ENCODE measurements at places on chromosomes 16 and 17.
A peak's percentile ranks its signal among the peaks of the same experiment; 100 is the strongest.

GRCh38 chr16:69150146-69150865 lies 17.9 kb downstream of the UTP4 start:
- DNase-seq: no peak

GRCh38 chr16:49274591-49274990 lies 7.0 kb downstream of the CBLN1 start:
- DNase-seq: no peak

GRCh38 chr17:44779211-44780025 lies 20.6 kb downstream of the ADAM11 start:
- peak; percentile 74 for DNase-seq

DNA sequence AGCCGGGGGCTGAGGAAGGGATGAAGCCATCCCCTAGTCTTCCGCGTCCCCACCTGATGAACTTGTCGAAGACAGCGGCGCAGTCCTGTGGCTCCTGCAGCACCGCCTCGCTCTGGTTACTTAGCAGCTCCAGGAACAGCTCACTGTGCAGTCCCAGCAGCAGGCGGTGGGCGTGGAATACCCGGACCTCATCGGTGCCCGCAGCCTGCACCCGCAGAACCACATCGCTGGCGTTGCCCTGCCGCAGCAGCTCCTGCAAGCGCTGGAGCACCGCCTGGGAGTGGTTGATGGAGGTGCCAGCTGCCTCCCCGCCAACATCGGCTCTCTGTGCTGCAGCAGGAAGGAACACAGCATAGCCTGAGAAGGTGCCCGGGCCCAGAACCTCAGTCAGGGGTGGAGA lies 1.8 kb downstream of the BTBD17 start:
- no peak for DNase-seq

- DNase-seq: no peak
Measured at GRCh38 chr16:25066426-25066746, 45.2 kb upstream of the LCMT1 start.

- DNase-seq: no peak
Measured at GRCh38 chr16:87438611-87438985, 46.5 kb downstream of the MAP1LC3B start.

DNA sequence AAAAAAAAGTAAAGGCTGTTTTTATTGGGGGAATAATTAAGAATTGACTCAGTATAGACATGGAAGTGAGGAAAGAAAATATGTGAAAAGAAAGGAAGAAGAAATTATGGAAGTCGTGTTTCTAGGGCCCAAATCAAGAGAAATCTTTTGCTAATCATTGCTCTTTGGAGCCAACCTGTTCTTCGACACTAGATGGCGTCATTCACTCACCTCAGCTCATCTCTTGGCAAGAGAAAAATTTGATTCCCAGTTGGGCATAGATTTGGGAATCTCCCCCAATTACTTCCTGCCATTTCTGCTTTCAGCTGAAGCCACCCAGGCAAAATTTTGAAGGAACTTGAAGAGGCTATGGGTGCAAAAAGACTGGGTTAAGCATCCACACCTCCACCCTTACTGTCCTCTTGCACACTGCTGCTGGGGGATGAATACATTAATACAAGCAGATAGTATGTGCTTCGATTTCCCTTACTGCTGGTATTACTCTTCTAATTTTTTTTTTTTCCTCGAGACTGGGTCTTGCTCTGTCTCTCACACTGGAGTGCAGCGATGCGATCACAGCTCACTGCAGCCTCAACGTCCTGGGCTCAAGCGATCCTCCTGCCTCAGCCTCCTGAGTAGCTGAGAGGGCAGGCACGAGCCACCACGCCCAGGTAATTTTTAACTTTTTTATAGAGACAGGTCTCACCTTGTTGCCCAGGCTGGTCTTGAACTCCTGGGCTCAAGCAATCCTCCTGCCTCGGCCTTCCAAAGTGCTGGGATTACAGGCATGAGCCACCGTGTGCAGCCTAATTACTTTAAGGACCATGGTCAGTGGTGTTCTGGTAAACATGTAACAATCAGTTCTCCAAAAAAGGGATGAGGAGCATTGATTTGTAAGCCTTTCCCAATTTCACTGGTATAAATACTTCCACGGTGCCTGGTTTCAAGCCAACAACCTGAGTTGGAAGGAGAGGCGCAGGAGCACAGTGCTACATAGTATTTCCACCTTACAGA lies 13.5 kb downstream of the PSMD7 start:
- DNase-seq: no peak

DNA sequence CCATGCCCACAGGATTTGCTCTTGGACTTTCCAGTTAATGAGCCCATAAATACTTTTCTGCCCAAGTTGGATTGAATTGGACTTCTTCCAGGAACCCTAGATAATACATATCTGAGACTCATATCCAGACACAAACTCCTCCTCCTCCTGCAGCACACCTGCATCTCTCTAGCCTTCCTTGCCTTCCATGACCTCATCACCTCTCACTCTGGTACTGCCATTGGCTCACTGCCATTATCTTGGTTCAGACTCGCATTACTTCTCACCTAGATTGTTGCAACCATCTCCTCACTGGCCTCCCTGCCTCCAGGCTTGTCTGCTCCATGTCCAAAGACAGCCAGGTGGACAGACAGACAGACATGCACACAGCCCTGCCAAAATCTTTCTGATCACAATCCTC lies 4.8 kb upstream of the SYT17 start:
- no peak for DNase-seq

DNA sequence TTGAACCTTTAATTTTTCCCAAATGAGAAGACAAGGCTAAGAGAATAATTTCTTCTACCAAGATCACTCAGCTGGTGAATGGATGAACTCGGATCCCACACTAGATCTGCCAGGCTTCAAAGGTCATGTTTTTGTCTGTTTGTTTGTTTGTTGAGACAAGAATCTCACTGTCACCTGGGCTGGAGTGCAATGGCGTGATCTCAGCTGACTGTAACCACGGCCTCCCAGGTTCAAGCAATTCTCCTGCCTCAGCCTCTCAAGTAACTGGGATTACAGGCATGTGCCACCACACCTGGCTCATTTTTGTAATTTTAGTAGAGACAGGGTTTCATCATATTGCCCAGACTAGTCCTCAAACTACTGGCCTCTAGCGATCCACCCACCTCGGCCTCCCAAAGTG lies 6.6 kb downstream of the ZNF19 start:
- DNase-seq: no peak

- peak; percentile 38 for DNase-seq
Measured at GRCh38 chr16:11560701-11561453, 25.8 kb downstream of the LITAF start.

- no peak for DNase-seq
Measured at GRCh38 chr17:74539281-74539820, 6.6 kb downstream of the CD300C start.

DNA sequence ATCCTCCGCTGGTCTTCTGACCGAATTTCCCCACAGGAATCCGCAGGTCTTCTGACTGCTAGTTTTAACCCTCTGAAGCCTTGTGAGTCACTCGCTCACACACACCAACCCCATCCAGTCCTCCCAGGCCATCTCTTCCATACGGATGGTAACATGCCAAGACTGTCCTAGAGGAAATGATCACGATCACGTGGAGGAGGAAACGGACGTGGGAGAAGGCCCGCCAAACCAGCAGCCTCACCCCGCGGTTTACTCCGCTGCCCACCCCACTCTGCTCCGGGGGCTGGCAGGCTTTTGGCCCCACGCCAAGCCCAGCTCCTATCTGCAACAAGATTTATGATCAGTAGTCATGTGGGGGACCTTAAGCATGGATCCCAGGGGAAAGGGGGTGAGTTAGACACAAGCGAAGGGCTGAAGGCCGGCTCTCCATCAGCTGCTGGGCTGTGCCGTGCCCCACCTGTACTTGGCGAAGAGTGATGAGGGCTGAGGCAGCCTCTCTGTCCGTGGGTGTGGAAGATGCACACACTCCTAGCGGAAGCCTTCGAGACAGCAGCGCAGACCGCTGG lies 1.5 kb upstream of the FAAP100 start:
- DNase-seq: no peak

GRCh38 chr17:57859601-57860413 lies 10.0 kb upstream of the MRPS23 start:
- DNase-seq: no peak

DNA sequence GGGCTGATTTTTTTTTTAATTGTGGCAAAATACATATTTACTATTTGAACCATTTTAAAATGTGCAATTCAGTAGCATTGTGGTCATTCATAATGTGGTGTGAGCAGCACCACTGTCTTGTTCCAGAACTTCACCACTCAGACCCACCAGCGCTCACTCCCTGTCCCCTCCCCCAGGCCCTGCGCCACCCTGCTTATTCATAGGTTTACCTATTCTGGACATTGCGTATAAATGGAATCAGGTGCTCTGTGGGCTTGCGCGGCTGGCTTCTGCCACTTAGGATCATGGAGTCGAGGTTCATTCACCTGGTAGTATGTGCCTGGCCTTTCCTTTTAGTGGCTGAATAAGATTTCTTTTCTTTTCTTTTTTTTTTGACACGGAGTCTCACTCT lies 59.4 kb downstream of the NT5M start:
- DNase-seq: no peak

- DNase-seq: no peak
Measured at GRCh38 chr16:12267491-12267890, 291.0 kb downstream of the SNX29 start.

DNA sequence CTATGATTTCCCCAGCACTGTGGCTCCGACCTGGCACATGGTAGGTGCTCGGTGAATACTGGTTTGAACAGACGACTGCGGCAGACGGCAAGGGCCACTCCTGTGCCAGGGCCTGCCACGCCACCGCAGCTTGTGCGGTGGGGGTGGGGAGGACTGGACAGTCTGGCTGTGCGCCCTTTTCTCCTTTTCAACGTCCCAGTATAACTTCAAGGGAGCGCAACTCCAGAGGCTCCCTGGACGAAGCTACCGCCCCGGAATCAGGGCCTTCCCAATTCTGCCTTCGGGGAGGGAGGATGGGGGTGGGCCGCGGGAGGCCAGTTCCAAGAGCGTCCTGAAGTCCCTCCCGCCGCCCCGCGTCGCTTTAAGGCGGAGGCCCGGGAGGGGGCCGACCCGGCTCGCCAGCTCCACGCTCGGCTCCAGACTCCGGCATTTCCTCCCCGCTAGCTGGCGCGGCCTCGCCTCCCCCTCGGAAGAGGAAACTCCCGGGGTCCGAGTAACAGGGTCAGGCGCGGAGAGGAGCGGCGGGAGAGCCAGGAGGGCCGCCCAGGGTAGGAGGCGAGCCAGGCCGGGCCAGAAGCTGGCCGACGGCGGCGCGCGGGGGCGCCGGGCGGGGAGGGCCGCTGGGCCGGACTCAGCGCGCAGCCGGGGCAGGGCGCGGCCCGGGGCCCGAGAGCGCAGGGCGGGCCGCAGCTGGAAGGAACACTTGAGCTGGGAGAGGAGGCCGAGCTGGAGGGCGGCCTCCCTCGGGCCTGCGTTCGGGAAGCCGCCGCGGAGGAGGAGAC lies at the start of gene ITPRIPL2:
TSS of gene ITPRIPL2 (plus strand) at position 388 of the 782 bp plus-strand sequence. CDS start 498 bp downstream, outside the sequence.
- DNase-seq: no peak

- no peak for DNase-seq
Measured at GRCh38 chr16:49734331-49734730, 121.6 kb downstream of the ZNF423 start.

GRCh38 chr17:32104158-32104557 lies 38.1 kb upstream of the RHOT1 start:
- DNase-seq: no peak

DNA sequence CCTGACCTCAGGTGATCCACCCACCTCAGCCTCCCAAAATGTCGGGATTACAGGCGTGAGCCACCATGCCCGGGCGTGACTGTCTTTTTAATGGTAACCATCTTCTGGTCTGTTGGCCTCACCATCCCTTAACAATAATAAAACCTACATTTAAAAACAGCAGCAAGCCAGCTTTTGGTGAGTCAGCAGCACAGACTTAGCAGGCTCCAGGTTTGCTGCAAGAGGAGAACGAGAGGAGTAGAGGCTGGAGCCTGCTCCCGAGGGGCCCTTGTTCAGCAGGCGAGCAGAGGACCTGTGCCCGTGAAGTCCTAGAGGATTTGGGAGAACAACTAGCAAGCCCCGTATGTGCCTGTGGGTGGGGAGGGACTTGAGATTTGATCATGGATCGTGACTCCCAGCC lies 35.7 kb downstream of the MYH13 start:
- DNase-seq: no peak

GRCh38 chr17:5780476-5780875 lies 196.2 kb upstream of the NLRP1 start:
- DNase-seq: no peak

DNA sequence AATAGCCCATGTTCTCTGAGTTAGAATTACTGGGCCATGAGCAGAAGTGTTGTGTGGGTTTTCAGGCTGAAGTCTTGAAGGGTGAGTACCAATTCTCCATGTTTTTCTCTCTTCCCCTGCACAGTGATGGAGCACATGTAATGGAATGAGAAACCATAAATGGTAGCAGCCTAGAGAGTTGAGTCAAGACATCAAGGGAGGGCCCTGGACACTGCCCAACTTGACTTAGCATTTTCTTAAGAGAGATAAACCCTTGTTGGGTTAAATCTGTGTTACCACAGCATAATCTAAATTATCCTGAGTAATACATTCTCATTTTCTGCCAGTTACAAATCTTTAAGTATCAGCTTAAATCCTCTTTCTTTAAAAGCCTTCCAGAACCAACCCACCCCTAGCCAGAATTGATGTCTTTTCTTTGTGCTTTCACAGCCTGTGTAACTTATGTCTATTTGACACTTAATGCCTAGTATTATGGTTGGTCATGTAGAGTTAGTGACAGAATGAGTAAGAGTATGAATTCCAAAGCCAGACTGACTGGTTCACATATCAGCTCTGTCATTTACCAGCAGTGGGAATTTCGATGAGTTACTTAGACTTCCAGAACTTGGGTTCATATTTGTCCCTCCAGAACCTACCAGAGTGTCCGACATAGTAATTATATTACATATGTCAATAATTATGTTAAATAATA lies 27.0 kb upstream of the RGS9 start:
- no peak for DNase-seq

- no peak for DNase-seq
Measured at GRCh38 chr16:55499951-55500529, 8.8 kb upstream of the LPCAT2 start.

DNA sequence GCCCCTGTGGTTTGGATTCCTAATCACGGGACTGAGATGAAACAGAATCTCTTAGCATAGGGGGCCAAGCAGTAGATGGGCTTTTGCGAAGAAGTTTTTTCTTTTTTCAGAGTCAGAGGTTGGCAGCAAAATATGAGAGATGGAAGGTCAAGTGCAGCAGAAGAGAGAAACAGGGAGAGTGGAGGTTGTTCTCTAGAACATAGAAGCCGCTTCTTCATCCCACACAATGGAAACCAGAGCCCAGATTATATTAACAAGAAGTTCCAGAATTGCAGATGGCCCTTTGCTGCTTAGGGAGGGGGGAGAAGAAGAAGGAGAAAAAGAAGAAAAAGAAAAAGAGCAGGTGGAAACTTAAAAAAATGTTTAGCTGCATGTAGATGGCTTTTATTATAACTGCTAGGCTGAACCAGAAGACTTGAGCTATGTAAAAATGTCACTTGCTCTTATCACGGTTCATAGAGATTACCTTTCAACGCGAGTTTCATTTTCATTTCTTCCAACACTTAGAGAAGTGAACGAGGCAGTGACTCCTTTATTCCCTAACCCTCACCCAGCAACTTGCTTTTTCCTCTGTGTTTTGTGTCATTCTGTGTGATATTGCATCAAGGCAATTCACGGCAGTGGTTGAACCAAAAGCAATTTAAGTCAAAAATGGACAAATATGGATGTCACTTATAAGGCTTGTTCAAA lies 737.5 kb downstream of the WWOX start:
- no peak for DNase-seq
